ENCODE measurements at places on chromosomes 1 and 21. TPM values are rescaled to one million over a fixed set of nuclear protein-coding genes. Genes with fewer than 3 reads are reported as not detected.

Gene HSD3B1
- total RNA-seq: not detected

Gene FABP3
- total RNA-seq: 57.1 TPM

Gene HSD11B1
- 52.4 TPM for total RNA-seq

Gene FMOD
- total RNA-seq: 4.4 TPM

Gene RNF11
- total RNA-seq: 149 TPM

Gene CLCA4
- 0.40 TPM for total RNA-seq

Gene KRTAP19-3
- not detected for total RNA-seq

Gene TMOD4
- total RNA-seq: not detected

Gene CACNA1E
- not detected for total RNA-seq

Gene MCM3AP
- 83.1 TPM for total RNA-seq

Gene FAM229A
- 0.99 TPM for total RNA-seq
